ENCODE measurements at places on chromosomes 6 and 20. TPM values are rescaled to one million over a fixed set of nuclear protein-coding genes. Genes with fewer than 3 reads are reported as not detected.

The KIF25 gene
- total RNA-seq, result not detected

The SLC16A10 gene
- not detected for total RNA-seq

The SSTR4 gene
- not detected for total RNA-seq

The SIRPD gene
- total RNA-seq, result not detected

The PTP4A1 gene
- 39.0 TPM for total RNA-seq

The RPN2 gene
- 314 TPM for total RNA-seq

The NSFL1C gene
- total RNA-seq, result 16.1 TPM

The WFDC12 gene
- not detected for total RNA-seq

The ARMH2 gene
- not detected for total RNA-seq

The SLC13A3 gene
- total RNA-seq, result 2.7 TPM

The SLC52A3 gene
- not detected for total RNA-seq

The TBX18 gene
- 34.9 TPM for total RNA-seq

The NKX2-4 gene
- total RNA-seq, result not detected

The NHSL1 gene
- 6.8 TPM for total RNA-seq

The FAXC gene
- 0.55 TPM for total RNA-seq

The PLN gene
- 0.28 TPM for total RNA-seq

The ADTRP gene
- 3.5 TPM for total RNA-seq

The SDCBP2 gene
- total RNA-seq, result 1.3 TPM

The NFATC2 gene
- under 0.01 TPM for total RNA-seq
